ENCODE measurements at places on chromosomes 7 and 10. TPM values are rescaled to one million over a fixed set of nuclear protein-coding genes. Genes with fewer than 3 reads are reported as not detected.

- DNase-seq = no peak
- H3K36me3 ChIP-seq = no peaks in the 10 kb centered on the region
These were observed 143.2 kb downstream of the SH3PXD2A start for GRCh38 chr10:103712146-103712545.

DNA sequence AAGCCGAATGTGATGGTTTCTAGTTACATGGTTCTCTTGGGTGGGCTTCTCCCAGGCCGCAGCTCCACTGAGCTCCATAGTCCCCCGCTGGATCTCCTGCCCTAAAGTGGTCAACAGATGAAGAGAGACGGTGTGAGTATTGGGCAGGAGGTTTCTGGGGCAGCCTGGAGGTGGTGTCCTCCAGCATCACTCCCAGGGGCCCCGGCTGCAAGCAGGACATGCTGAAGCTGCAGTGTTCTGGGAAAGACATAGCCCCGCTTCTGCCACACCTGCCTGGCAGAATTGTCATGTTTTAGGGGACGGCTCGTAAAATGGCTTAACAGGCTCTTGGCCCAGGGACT is 40.4 kb downstream of the CALML3 start:
- H3K27me3 ChIP-seq = no peaks in the 10 kb centered on the region
- no peak overlapping the region for H3K4me3 ChIP-seq

GRCh38 chr10:110326351-110327032 is 21.8 kb upstream of the SMNDC1 start:
- no peak overlapping the region for H3K27ac ChIP-seq
- no peak overlapping the region for H3K4me3 ChIP-seq
- H3K4me1 ChIP-seq = peaks cover 11% of the 10 kb centered on the region
- DNase-seq = no peak
- peaks cover 6% of the 10 kb centered on the region for H3K36me3 ChIP-seq

DNA sequence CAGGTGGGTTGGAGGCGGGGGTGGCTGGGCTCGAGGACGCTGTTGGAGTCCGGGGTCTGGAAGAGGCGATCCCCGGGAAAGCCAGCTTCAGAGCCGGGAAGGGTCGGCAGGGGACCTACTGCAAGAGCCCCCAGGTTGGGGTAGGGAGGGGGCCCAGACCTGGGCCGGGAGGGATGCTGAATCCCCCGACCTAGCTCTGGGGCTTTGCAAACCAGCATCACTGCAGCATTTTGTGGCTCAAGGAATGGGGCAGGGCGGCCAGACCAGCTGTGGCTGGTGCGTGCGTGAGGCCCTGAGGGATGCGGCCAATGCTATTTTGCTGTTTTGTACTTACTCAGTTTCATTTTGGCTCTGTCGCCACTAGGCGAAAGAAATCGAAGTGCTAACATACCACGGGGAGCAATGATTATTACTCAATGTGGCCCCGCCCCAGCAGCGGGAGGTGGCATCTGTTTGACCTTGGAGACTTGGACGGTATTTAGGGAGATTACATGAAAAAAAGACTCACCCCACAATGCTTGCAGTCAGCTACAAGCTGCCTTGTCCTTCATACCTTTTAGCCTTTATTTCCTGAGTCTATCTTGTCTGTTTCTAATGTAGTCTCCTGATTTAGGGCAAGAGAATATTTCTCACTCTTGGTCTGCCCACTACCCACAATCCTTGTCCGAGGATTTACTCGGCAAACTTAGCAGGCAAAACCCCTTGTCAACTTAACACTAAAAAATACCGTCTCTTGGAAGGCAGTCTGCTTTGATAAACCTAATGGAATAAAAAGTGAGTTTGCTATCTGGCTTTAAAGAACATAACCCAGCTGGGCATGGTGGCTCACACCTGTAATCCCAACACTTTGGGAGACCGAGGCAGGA is 16.2 kb downstream of the HSPB1 start:
- peak overlapping the region; percentile 93 for H3K27ac ChIP-seq
- peaks cover 28% of the 10 kb centered on the region for H3K4me1 ChIP-seq
- no peaks in the 10 kb centered on the region for H3K27me3 ChIP-seq
- H3K36me3 ChIP-seq = peaks cover 10% of the 10 kb centered on the region
- DNase-seq = peak; percentile 74
- H3K4me3 ChIP-seq = peak overlapping the region; percentile 84

GRCh38 chr7:117048882-117049281 is 95.6 kb downstream of the ST7 start:
- H3K4me1 ChIP-seq = peaks cover 38% of the 10 kb centered on the region
- H3K36me3 ChIP-seq = peaks cover 5% of the 10 kb centered on the region
- H3K27ac ChIP-seq = peak overlapping the region; percentile 73
- H3K4me3 ChIP-seq = peak overlapping the region; percentile 52

DNA sequence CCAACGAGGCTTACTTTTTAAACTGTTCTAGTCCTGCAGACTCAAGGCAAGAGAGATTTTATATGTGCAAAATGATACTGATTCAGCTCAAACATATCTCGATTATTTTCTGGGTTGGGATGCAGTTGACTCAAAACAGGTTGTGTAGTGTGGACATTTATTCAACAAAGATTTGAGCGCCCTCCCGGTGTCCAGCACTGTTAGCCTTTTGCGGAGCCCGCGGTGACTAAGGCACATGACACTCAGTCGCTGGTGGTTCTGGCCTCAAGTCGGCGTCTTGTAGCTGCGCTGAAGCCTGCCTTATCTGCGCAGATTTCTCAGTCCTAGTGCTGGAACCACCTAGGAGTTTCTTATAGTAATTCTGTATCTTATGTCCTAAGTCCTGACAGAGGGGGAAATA is 938 bp upstream of the CADPS2 start:
- H3K27me3 ChIP-seq = peaks cover 58% of the 10 kb centered on the region
- no peak for DNase-seq
- H3K4me1 ChIP-seq = peaks cover 5% of the 10 kb centered on the region
- H3K4me3 ChIP-seq = peak overlapping the region; percentile 42
- peak overlapping the region; percentile 29 for H3K27ac ChIP-seq

The ITGB8 gene
- total RNA-seq = not detected

DNA sequence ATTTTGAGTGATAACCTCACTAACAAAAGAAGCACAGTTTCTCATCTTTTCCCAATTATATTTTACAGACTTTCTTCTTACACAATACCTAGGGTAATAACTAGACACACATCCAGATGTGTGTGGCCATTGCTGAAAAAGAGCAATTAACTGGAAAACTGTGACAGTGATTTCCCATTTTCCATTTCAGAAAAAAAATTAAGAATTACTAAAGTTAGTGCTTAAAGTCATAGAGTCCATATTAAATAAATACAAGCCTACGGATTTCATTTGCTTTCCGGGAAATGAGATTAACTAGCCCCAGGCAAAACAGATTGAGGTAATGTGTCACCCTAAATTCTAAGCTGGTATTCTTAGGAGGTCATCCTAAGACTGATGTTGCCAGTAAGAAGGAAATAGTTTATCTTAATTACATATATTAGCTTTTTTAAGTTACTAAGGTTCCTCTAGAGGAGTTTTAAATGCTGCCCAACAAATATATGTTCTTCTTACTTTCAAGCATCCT is 10.2 kb upstream of the MACC1 start:
- peaks cover 10% of the 10 kb centered on the region for H3K27me3 ChIP-seq
- DNase-seq = no peak

- peaks cover 5% of the 10 kb centered on the region for H3K27me3 ChIP-seq
- H3K4me1 ChIP-seq = no peaks in the 10 kb centered on the region
- H3K4me3 ChIP-seq = no peak overlapping the region
- H3K27ac ChIP-seq = no peak overlapping the region
- DNase-seq = no peak
These were observed 19.6 kb upstream of the CTTNBP2 start for GRCh38 chr7:117892821-117893220.

The ACSL5 gene
- 50.3 TPM for total RNA-seq

DNA sequence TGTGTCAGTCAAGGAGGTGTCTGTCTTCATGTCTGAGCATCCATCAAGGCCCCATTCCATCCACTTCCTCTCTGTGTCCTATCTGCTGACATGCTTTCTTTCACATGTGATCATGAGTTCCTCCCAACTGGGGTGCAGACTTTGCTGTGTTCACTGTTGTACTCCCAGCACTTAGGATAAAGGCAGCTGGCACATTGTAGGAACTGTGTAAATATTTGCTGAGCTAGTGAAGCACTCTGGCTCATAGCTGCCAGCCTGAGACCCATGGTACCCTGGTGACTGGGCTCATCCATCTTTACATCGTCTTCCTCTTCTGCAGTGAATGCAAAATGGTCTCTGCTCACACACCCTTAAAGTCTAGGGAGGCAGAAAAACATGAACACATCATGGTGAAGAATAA is 242.2 kb upstream of the IGFBP3 start:
- no peak overlapping the region for H3K27ac ChIP-seq
- DNase-seq = no peak
- H3K4me3 ChIP-seq = no peak overlapping the region
- H3K36me3 ChIP-seq = no peaks in the 10 kb centered on the region
- H3K4me1 ChIP-seq = no peaks in the 10 kb centered on the region
- no peaks in the 10 kb centered on the region for H3K27me3 ChIP-seq

- no peaks in the 10 kb centered on the region for H3K27me3 ChIP-seq
- peaks cover 68% of the 10 kb centered on the region for H3K4me1 ChIP-seq
- DNase-seq = no peak
- H3K36me3 ChIP-seq = peaks cover 15% of the 10 kb centered on the region
These were observed 4.0 kb downstream of the SNX13 start for GRCh38 chr7:17936321-17936720.

The LBX1 gene
- not detected for total RNA-seq

DNA sequence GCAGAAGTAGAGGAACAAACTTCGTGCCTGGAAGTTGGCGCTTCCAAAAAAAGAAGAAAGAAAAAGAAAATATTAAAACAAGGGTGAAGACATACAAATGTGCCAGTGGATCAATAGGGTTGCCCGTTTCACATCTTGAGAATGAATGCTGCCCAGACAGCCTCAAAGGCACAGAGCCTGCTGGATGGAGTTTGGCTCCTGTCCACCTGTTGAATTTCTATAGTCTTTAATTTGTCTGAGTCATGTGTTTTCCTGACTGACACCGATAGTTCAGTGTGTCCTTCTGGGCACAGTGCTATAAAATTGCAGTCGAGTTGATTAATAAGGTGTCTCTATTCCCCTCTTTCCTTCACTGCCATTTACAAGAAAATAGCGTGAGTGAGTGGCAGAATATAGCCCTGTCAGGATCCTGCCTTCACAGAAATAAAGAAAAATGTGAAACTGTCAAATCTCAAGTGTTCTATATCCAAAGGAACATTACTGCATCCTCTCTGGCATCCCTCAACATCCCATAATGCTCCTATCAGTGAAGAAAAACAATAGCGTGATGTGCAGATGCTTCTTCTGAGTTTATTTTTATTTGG is 471.3 kb upstream of the AUTS2 start:
- peaks cover 3% of the 10 kb centered on the region for H3K27me3 ChIP-seq
- no peak overlapping the region for H3K4me3 ChIP-seq
- no peaks in the 10 kb centered on the region for H3K36me3 ChIP-seq
- no peak for DNase-seq

The GALNT17 gene
- not detected for total RNA-seq

DNA sequence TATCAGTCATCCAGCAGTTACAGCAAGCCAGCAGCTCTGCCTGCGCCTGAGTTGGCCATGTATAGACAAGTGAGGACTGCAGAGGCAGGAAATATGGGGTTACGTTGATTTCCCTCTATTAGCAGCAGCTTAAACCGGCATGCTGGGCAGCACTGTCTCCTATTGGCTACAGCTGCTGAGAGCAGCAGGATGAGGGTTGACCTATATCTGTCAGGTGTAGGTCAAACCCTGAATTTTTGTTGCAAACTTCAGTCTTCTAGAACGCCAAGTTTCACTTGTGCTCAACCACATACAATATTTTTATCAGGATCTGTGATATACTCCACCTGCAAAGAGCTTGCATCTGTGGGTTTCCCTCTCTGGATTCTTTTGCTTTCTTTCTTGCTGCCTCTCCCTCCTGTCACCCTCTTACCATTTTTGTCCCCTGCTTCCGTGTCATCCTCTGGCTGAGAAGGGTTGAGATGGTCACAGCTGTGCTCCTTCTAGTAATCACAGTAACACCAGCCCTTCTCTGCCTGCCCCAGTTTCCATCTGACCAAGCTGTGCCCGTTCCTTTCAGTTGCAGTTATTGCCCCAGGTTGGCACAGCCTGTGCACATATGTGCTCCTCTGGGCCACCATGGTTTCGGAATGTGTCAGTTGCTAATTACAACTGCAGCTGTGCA is 23.8 kb upstream of the GLCCI1 start:
- peaks cover 12% of the 10 kb centered on the region for H3K4me1 ChIP-seq
- H3K27me3 ChIP-seq = no peaks in the 10 kb centered on the region
- H3K4me3 ChIP-seq = peak overlapping the region; percentile 60
- peak; percentile 46 for DNase-seq

DNA sequence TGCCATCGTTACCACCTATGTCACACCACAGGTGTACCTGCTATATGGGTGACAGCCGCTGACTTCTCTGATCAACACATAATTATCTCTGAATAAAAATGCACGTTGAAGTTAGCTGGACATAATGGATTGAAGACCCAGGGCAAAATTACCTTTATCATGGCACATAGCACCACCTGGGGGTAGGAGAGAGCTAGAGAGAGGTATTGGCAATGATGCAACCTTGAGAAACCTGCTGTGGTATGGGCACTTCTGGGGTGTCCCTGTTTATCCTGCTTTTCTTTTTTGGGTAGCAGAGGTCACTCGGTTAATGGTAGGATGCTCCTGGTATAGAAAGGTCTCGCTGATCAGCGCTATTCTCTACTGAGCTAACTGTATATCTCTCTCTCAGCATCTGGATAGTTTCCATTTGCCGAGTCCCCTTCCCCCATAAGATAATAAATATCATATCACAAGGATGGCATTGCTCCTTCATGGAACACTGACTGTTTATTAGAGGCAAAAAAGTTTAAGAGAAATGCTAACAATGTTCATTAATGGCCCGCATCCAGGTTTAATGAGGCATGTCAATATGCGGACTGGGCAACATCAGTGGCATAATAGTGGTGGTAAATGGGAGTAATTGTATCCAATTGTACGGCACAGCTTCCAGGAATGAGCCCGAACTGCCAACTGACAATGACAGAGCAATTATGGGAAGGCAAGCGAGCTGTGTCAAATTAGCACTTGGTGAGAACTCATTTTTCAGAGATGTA is 323.1 kb downstream of the TFEC start:
- H3K4me3 ChIP-seq = no peak overlapping the region
- H3K27ac ChIP-seq = no peak overlapping the region
- H3K27me3 ChIP-seq = no peaks in the 10 kb centered on the region
- H3K4me1 ChIP-seq = no peaks in the 10 kb centered on the region

The NKX6-2 gene
- total RNA-seq = not detected

GRCh38 chr10:121435099-121435875 is 163.0 kb downstream of the FGFR2 start:
- H3K27ac ChIP-seq = no peak overlapping the region
- DNase-seq = no peak
- peaks cover 4% of the 10 kb centered on the region for H3K27me3 ChIP-seq
- H3K4me1 ChIP-seq = no peaks in the 10 kb centered on the region

The PLAC9 gene
- not detected for total RNA-seq

The RNF32 gene
- 0.66 TPM for total RNA-seq

- H3K4me1 ChIP-seq = peaks cover 58% of the 10 kb centered on the region
- no peak overlapping the region for H3K27ac ChIP-seq
- DNase-seq = no peak
- H3K4me3 ChIP-seq = no peak overlapping the region
- H3K27me3 ChIP-seq = peaks cover 69% of the 10 kb centered on the region
- H3K36me3 ChIP-seq = peaks cover 2% of the 10 kb centered on the region
These were observed 25.4 kb downstream of the AMZ1 start for GRCh38 chr7:2713370-2713769.
